ENCODE measurements at places on chromosomes 11 and 22.
A peak's percentile ranks its signal among the peaks of the same experiment; 100 is the strongest.

GRCh38 chr11:68041617-68042218 lies 2.9 kb downstream of the TCIRG1 start:
- no peak for DNase-seq

GRCh38 chr11:102431404-102431803 lies 21.2 kb downstream of the TMEM123 start:
- no peak for DNase-seq

- DNase-seq, result no peak
Observed at GRCh38 chr11:43556612-43557375, 123.7 kb upstream of the HSD17B12 start.

DNA sequence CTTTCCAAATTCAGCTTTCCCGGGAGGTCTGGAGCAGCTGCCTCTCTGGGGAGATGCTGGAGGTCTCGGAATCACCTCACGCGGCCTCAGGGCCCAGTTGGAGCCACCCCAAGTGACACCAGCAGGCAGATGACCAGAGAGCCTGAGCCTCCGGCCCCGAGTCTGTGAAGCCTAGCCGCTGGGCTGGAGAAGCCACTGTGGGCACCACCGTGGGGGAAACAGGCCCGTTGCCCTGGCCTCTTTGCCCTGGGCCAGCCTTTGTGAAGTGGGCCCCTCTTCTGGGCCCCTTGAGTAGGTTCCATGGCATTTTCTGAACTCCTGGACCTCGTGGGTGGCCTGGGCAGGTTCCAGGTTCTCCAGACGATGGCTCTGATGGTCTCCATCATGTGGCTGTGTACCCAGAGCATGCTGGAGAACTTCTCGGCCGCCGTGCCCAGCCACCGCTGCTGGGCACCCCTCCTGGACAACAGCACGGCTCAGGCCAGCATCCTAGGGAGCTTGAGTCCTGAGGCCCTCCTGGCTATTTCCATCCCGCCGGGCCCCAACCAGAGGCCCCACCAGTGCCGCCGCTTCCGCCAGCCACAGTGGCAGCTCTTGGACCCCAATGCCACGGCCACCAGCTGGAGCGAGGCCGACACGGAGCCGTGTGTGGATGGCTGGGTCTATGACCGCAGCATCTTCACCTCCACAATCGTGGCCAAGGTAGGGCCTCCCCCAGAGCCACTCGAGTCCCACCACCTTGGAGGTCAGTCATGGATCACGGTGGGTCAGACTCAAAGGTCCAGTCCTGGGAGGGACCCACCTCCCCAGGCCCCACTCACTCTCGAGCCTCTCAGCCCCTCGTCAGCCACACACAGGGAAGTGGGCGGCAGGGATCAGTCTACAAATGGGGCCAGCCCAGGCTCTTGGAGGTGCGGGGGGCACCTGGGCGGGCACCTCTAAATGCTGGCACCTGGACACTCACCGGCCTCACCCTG lies 525 bp downstream of the SLC22A12 start:
- DNase-seq, result no peak

GRCh38 chr11:100612766-100613165 lies 74.3 kb upstream of the ARHGAP42 start:
- DNase-seq, result no peak

- DNase-seq, result no peak
Observed at GRCh38 chr11:105838668-105839384, 183.2 kb downstream of the MSANTD4 start.

GRCh38 chr11:121351083-121351630 lies 58.6 kb downstream of the SC5D start:
- no peak for DNase-seq

GRCh38 chr11:118002541-118003423 lies 16.6 kb downstream of the IL10RA start:
- no peak for DNase-seq

DNA sequence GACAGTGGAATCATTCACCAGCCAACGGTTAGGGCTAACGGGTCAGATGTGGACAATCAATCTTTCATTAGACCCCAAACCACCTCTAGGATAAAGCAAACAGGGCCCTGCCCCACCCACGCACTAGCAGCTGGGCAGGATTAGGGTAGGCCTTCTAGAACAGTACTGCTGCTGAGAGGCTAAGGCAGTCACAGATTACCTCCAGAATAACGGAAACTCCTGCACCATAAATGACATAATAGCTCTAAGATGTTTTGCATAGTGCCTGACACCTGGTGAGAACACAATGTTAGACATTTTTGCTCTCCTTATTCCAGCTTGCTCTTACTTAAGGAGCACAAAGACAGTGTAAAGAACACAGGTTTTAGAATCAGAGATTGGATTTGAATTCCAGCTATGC lies 1.8 kb downstream of the SYTL2 start:
- no peak for DNase-seq

- no peak for DNase-seq
Observed at GRCh38 chr22:43867839-43868635, 5.7 kb upstream of the SULT4A1 start.

GRCh38 chr11:10941414-10941813 lies 83.6 kb upstream of the ZBED5 start:
- peak; percentile 37 for DNase-seq

DNA sequence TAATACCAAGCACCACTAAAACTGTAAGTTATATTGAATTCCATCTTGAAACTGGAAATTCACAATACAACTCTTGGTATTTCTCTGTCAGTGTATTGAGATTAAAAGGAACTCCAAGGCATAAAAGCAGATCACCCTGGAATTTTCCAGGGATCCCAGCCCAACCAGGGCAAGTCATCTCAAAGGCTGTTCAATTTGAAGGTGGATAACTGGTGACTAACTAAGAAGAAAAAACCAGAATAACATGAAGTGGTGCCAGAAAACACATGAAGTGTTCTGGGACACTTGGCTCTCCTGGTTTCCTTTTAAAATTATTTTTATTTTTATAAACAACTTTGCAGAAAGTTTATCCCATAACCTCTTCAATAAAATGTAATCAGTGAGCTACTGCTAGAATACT lies 7.8 kb upstream of the BMAL1 start:
- DNase-seq, result no peak

GRCh38 chr11:105177658-105178057 lies 38.1 kb upstream of the CARD18 start:
- no peak for DNase-seq

GRCh38 chr22:35540595-35541253 lies at the start of gene RASD2:
Gene RASD2 (plus strand): TSS chr22:35540831. CDS start chr22:35546810, 5,979 bp downstream.
- peak; percentile 84 for DNase-seq

GRCh38 chr22:17829695-17830042 lies 55.4 kb upstream of the BID start:
- no peak for DNase-seq

DNA sequence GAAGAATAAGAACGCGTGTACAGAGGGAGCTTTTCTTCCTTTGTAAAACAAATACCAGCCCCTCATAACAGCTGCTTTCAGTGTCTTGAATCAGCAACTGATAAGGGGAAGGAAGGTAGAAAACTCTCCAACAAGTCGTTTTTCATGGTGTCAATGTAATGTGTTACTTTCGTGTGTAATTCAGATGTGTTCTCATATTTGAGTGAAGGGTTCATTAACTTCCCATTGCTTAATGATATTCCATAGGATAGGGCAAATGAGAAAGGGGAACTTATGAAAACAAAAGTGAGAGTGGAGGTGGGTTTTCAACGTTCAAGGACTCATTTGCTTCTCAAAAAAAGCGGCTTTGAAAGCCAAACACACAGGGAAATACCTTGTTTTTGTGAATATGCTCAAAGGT lies 452.1 kb downstream of the NTM start:
- no peak for DNase-seq

DNA sequence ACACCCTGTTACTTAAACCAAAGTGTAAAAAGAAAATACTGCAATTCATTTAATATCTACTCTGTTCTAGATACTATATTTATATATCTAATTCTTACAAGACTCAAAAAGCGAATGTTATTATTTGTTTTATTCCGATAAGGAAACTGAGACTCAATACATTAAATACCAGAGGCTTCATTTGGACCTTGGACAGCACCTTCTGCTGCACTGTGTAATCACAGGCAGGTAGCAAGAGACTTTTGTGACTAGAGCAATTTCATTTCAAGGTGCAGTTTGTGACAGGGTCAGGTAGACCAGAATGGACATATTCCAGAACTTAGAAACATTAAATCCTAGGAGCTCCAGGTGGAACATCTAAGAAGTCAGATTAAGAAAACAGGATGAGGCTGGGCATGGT lies 21.4 kb upstream of the DNAJB13 start:
- no peak for DNase-seq

DNA sequence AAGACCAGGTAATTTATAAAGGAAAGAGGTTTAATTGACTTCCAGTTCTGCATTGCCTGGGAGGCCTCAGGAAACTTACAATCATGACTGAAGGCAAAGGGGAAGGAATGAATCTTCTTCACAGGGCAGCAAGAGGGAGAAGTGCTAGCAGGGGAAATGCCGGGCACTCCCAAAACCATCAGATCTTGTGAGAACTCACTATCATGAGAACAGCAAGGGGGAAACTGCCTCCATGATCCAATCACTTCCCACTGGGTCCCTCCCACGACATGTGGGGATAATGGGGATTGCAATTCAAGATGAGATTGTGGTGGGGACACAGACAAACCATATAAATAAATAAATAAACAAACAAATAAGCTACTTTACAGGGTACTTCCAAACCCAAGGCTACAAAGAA lies 28.8 kb upstream of the EXPH5 start:
- DNase-seq, result no peak

- DNase-seq, result no peak
Observed at GRCh38 chr11:110027627-110028371, 65.4 kb upstream of the ZC3H12C start.

- DNase-seq, result no peak
Observed at GRCh38 chr11:13280092-13280722, 2.6 kb downstream of the BMAL1 start.

DNA sequence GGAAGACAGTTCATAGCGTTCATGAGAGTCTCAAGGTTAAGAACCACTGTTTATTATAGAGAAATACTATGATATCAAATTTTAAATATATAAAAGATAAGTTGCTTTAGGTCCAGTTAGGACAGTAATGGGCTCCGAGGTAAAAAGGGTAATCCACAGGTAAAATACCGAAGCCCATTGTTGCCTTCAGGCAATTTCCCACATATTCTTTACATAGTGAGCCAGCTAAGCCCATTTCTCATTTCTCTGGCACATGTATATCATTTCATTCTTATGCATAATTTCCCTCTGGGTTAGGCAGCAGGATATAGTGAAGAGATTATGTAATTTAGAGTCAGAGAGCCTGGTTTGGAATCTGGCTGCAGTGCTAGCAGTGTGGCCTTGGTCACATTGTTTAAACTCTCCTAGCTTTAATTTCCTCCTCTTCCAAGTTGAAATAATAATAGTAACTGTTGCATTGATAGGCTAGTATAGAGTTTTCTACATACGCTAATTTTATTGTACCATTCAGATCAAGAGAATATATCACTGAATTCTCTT lies 7.6 kb upstream of the POU2AF1 start:
- no peak for DNase-seq

DNA sequence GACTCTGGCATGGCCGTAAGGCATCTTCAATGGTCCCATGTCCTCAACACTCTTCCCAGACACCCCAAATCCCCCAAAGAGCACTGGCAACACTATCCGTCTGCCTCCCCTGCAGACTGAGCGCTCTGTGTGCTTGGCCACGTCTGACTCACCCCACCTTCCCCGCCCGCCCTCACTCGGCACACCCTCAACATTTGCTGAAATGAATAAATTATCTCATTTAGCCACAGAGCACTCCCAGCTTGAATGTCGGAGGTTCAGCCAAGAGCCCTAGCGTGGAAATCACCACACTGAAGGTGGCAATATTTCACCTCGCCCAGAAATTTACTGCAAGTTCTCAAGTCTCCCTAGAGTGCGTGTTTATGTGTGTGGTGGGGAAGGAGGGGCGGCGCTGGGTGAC lies 46.6 kb upstream of the TCF20 start:
- peak; percentile 67 for DNase-seq

Data from putamen (tissue), 1 donor.